ENCODE measurements at places on chromosomes 5 and 9. TPM values are rescaled to one million over a fixed set of nuclear protein-coding genes. Genes with fewer than 3 reads are reported as not detected.

DNA sequence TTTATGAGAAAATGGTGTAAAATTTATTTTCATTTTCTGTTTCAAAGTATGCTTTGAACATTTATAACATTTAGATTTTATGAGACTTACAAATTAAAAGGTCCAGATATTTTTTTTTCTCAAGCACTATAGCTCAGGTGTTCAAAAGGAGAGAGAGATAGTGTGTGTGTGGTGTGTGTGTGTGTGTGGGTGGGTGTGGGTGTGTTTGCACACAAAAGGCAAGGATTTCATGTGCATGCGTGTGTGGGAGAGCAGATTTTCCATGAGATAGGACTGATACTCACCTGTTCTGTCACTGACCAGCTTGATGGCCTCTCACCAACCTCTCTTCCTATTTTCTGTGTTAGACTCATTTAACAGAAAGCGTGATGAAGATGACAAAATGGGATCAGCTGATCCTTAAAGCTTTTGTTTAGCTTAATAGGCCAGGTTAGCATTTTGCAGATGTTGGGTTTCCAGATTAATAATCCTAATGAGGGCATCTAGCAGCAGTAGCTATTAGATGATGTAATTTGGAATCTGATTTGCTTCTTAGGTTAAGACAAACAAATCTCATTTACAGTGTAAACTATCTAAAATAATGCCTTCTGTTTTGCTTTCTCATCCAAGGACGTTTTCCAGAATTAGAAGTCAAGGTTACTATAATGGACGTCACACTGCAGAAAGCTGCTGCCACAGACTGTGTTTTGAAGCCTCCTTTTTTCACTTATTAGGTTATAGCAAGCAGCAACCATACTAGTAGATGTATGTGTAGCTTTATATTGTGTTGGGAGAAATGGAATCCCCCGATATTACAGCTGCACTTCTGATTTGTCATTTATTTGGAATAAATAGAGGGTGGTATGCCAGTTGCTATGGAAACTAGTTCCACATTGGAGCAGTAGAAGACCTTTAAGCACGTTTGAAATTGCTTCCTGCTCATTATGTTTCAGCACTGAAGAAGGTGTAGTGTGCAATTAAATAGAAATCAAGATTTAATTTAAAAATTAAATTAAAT is 355.6 kb downstream of the TAF11L14 start:
- DNase-seq = no peak

SPATA31A1 gene
- total RNA-seq = not detected

- DNase-seq = no peak
Observed at GRCh38 chr9:35552837-35553236, 52.2 kb upstream of the TESK1 start.

GRCh38 chr5:37850226-37850865 is 10.5 kb upstream of the GDNF start:
- no peak for DNase-seq

ZNF366 gene
- 12.2 TPM for total RNA-seq

- DNase-seq = no peak
Observed at GRCh38 chr9:77989909-77990308, 41.7 kb downstream of the GNAQ start.

DNA sequence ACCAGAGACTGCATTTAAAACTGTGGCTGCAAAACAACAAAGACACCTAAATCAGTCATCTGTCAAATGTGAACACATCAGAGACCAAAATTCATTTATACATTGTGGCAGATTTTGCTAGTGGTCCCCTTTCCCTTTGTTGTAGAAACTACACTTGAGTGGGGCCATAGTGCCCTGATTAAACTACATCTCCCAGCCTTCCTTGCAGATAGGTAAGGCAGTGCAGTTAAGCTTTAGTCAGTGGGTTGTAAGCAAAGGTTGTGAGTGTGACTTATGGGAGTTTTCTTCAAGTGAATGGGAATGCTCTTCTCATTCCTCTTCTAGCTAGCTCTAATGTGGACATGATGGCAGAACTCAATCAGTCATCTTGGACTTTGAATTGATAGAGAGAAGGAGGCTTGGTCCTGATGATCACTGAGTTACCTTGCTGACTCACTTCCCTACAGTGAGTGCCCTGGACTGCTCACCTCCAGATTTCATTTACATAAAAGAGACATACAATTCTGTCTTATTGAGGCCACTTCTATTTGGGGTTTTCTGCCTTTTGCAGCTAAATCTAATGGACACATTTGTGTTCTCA is 35.2 kb upstream of the SPARC start:
- DNase-seq = no peak

GRCh38 chr9:75418518-75418917 is 330.2 kb downstream of the OSTF1 start:
- DNase-seq = no peak

DNA sequence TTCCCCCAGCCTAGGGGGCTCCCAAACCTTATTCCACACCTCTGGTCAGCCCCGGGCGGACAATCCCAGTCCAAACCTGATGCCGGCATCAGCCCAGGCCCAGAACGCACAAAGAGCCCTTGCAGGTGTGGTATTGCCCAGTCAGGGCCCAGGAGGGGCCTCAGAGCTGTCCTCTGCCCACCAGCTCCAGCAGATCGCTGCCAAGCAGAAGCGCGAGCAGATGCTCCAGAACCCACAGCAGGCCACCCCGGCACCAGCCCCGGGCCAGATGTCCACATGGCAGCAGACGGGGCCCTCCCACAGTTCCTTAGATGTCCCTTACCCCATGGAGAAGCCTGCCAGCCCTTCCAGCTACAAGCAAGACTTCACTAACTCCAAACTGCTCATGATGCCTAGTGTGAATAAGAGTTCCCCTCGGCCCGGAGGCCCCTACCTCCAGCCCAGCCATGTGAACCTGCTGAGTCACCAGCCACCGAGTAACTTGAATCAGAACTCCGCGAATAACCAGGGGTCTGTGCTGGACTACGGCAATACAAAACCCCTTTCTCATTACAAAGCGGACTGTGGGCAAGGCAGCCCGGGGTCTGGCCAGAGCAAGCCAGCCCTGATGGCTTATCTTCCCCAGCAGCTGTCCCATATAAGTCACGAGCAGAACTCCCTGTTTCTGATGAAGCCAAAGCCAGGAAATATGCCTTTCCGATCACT is 27.6 kb upstream of the LTC4S start:
- DNase-seq = no peak

GRCh38 chr9:18775930-18776329 is 257.1 kb downstream of the SAXO1 start:
- DNase-seq = no peak

Measured in upper lobe of right lung (tissue), 1 donor.